ENCODE measurements at places on chromosomes 3 and 15.
A peak's percentile ranks its signal among the peaks of the same experiment; 100 is the strongest.

DNA sequence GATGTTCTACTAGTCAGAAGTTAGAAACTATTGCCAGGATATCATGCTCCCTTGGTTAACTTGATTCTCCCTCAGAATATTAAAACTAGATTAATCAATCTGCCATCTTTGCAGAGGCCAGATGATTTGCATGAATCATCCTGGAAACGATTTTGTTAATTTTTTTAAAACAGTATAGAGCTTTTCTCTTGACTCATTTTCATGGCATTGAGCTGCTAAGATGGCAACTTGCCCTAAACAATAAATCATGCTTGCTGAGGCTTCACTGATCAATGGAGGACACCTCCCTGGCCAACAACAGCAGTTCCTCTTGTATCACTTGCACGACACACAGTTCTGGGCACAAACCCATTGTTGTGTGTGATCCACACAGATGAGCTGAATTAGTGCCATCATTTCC, 109.1 kb downstream of the COL6A6 start:
- DNase-seq, result no peak

GRCh38 chr3:46261926-46262594, 19.8 kb downstream of the CCR3 start:
- peak; percentile 80 for DNase-seq

- no peak for DNase-seq
Measured at GRCh38 chr3:136733317-136733833, 18.8 kb downstream of the STAG1 start.

- DNase-seq, result peak; percentile 29
Measured at GRCh38 chr3:144809380-144809779, 837.8 kb downstream of the DIPK2A start.

GRCh38 chr15:27817258-27817657, 281.9 kb downstream of the OCA2 start:
- DNase-seq, result no peak

- no peak for DNase-seq
Measured at GRCh38 chr3:140416666-140417065, 261.2 kb upstream of the TRIM42 start.

DNA sequence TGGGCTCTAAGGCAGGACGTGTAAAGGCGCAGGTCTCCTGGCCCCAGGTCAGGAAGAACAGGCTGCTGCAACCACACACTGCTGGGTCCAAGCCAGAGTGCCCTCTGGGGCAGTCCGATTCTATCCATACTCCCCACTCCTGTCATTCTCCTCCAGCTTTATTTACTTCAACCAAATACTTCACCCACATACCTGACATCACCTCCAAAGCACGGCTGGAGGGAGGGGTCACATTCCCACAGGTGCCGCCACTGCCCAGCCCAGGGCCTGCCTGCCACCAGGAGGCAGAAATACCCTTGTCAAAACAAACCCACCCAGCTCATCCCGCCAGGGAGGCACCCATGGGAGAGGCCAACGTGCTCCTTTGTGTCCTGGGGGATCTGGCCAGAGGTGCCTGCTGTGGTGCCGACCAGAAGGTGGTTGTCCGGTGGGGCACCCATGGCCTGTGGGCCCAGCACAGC, 100.4 kb downstream of the DAPK2 start:
- no peak for DNase-seq

DNA sequence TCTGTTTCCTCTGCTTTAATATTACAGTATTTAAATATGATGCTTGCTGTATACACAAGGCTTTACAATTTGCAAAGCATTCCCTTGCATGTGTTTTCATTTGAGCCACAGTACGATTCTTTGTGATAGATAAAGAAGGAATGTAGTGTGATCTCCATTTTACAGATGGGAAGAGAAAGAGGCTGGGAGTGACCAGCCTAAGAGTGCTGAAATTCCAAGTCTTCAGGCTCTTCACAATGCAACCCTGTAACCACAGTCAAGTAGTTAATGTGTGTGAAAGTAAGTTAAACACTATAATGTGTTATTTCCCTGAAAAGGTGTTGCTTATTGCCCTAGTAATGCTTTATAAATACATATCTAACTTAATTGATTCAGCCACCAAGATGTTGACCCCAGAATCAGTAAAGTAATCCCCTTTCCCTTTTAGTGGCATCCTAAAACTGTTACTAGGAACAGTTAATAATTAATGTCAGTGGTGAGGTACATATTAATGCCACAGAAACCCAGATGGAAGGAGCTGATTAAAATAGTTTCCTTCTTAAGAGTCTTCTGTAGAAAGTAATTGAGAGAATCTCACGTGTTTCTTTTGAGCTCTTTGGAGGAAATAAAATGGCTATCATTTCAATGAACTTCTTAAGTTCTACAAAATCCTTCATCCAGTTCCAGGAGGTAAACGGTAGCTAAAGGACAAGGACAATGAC, 110.4 kb downstream of the IL12A start:
- DNase-seq, result no peak

DNA sequence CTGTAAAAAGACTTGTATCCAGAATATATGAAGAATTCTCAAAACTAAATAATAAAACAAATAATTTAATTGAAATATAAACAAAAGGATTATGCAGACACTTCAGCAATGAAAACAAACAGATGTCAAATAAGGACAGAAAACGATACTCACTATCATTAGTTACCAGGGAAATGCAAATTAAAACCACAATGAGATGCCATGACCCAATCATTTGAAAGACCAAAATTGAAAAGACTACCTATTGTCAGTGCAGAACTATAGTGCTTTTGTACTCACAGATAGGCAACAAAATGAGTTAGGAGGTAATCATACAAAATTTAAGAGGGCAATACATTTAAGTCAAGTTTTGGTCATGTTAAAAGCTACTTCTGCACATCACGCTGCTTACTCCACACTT, 31.6 kb upstream of the OR5K4 start:
- DNase-seq, result no peak

GRCh38 chr15:41948490-41948889, 23.9 kb downstream of the EHD4 start:
- no peak for DNase-seq
